ENCODE measurements at places on chromosomes 12 and 14.

GRCh38 chr12:43551279-43551970 is 578 bp downstream of the ADAMTS20 start:
- DNase-seq, result no peak

DNA sequence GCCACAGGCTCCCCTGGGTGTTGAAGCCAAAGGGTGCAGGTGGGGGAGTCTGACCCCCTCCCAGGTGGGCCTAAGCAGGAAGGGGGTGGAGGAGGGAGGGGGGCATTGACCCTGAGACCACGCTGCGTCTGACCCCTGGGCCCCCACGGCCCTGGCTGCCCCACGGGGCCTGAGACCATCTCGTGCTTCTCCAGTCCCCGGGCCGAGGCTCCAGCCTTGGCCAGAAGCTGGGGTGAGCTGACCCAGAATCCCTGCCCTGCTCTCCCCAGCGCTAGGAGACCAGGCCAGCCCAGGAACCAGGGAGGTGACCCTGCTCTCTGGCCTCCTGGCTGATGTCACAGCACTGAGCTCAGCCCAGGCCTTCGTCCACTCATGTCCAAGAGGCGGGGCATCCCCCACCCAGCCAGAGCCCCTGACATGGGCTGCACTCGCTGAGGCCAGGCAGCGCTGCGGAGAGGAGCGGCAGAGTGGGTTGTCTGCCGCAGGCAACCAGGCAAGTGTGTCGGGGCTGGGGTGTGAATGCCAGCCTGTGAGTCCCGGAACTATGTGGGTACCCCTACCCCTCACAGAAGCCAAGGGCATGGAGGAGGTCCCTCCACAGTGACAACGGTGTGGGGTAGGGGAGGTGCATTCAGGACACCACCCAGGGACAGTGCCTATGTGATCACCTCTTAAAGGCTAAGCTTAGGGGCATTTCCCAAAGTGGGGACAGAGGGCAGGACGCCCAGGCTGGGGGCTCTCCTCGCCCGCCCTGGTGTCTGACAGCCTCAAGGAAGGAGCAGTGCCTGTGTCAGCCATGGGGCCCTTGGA is 6.3 kb downstream of the TRMT61A start:
- no peak for DNase-seq

GRCh38 chr12:727321-727720 is 25.1 kb upstream of the WNK1 start:
- DNase-seq, result no peak

DNA sequence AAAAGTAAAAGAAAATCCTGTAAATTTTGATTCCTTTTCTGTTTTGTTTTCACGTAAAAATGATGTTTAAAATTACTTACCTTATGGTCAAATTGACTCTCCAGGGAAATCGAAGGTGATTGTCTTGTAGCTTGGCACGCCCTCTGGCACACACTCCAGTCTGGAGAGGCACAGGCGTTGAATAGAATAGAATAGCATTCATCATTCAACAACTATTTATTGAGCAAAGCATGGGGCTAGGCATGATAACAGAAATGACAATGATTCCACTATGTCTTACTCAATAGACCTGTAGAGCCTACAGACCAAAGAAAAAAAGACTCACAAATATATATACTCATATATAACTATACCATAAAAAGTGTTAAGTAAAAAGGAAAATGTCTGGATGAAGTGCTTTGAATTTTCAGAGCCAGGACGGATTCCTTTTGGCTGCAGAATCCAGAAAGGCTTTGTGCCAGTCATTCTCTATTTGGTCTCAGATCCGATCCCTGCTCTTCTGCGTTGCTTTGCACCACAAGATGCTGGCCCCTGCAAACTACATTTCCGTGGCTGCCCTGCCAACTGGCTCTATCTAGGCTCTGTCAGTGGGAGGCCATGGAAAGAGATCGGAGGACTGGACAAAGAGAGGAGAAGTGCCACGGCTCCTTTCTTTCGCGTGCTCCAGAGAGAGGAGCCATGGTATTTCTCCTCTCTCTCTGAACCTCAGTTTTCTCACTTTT is 231.8 kb downstream of the CRADD start:
- DNase-seq, result no peak

DNA sequence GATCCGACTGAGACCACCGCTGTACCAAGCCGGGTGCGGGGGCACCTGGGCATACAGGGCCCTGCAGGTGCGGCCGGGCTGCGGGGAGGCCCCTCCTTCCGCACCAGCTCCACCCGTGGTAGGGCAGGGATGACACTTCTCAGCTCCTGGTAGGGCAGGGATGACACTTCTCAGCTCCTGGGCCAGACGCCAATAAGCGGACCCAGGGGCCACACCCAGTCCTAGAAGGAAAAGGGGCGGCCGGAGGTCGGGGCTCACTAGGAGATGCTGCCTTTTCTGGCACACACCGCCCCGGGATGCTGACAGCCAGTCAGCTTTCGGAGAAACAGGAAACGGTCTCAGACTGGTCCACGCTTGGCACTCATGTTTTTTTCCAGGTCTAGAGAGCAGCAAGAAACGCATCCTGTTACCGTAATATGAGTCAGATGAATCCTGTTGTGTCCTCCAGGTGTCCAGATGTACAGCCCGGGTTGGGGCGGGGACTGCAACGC is 34.8 kb downstream of the NFKBIA start:
- DNase-seq, result no peak

GRCh38 chr14:92710001-92710341 is 38.5 kb downstream of the LGMN start:
- no peak for DNase-seq

DNA sequence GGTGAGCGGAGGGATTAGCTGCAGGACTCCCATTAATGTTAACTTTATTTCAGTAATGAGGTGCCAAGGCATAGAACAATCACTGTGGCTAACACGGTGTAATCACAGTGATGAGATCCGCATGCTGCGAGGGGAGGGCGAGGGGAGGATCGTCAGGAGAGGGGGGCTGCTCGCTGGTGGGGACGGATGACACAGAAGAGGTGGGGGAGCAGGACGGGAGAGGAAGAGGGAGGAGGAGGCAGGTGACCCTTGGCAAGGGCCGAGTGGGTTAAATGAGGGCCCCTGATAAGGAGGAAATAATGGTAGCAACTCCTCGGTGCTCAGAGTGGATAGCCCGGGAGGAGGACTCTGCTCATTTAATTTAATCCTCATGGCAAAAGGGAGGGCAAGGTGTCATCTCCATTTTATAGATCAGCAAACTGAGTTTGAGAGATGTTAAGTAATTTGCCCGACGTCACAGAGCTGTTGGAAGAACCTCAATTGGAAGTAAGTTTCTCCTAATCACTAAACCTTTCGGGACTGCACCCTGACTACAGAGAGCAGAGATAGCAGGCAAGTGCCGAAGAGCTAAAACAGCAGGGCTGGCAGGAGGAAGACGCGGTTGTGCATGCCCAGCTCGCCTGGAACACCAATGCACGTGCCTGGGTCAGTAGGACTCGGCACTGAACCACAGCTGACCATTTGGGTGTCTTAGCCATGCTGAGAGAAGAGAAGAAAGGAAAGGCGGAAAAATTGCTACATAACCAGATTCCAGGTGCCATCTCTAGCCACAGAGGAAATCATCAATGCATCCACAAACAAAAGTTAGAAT is 43.0 kb downstream of the SPRING1 start:
- DNase-seq, result no peak

DNA sequence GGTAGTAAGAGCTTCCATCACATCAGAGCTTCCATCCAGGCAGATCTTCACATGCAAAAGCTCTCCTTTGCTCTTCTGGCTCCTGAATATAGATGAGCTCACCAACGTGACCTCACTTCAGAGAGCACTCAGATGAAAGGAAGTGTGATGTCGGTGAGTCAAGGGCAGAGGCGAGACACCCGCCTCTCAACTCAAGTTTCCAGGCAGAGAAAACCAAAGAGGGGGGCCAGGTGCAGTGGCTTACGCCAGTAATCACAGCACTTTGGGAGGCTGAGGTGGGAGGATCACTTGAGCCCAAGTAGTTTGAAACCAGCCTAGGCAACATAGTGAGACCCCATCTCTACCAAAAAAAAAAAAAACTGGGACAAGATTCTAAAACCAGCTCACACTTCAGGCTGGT is 126.9 kb downstream of the DUSP6 start:
- no peak for DNase-seq

- DNase-seq, result no peak
Observed at GRCh38 chr12:6792522-6793201, 3.3 kb downstream of the CD4 start.

DNA sequence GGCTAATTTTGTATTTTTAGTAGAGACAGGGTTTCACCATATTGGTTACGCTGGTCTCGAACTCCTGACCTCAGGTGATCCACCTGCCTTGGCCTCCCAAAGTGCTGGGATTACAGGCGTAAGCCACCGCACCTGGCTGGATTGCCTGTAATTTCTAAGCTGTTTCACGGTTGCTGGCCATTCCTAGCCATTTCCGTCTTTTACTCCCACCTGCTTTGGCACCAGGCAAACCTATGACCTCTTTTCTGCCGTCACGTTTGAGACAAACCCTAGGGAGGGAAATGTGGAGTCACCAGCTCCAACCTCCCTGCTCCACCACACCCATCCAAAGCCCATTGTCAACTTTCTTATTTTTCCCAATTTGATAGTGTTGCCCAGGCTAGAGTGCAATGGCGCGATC is 1.2 kb downstream of the GPR132 start:
- DNase-seq, result no peak

- no peak for DNase-seq
Observed at GRCh38 chr14:96631621-96632362, 129.6 kb downstream of the PAPOLA start.

- DNase-seq, result no peak
Observed at GRCh38 chr12:95143621-95144205, 70.3 kb upstream of the NR2C1 start.

GRCh38 chr12:89959179-89959578 is 250.5 kb upstream of the ATP2B1 start:
- DNase-seq, result no peak

- no peak for DNase-seq
Observed at GRCh38 chr14:57796556-57796955, 69.3 kb downstream of the SLC35F4 start.

DNA sequence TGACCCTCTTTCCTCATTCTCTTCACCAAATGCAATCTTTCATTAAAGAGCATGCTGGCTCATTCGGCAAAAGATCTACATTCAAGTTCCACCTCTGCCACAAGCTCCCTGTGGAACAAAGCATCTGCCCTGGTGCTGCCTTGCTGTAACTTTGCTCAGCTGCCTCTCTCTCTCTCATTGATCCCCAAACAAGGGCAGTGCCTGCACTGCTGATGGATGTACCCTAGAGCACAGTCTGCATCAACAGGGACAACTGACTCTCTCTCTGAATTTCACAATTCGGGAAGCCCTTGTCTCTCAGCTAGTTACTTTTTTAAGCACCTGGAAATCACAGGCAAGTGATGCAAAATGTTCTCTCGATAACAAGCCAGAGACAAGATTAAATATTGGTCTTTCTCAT is 174.0 kb upstream of the DIO2 start:
- DNase-seq, result no peak

- no peak for DNase-seq
Observed at GRCh38 chr12:26091822-26092221, 33.0 kb downstream of the BHLHE41 start.

DNA sequence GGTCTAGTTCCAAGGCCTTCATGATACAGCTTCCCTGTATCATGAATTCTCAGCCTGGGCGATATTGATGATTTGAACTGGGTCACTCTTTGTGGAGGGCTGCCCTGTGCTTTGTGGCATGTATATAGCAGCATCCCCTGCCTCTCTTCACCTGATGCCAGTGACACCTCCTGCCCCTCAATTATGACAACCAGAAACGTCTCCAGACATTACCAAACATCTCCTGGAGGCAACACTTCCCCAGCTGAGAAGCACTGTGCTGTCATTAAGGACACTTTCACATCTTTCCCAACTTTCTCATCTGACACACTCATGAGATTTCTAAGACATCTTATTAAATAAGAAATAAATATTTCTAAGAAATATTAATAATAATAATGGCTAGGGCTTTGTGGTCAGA is 315.3 kb downstream of the BCL11B start:
- DNase-seq, result no peak

DNA sequence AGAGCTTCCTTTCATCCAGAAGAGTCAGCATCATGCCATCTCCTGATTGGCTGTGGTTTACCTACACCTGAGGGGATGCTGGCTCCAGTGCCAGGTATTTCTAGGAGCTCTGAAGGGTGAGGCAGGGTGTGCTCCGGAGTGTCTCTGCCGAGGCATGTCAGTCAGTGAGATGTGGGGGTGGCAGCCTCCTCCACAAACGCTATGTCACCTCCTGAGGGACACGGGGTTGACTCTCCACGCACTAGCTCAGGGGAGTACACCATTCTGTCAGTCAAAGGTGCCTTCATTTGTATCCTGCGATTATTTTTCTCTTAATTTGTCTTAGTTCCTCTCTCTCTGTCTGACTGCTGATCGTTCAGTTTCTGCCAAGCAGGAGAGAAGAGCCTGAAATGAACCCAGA is 604.5 kb downstream of the VRK1 start:
- DNase-seq, result peak; percentile 19

DNA sequence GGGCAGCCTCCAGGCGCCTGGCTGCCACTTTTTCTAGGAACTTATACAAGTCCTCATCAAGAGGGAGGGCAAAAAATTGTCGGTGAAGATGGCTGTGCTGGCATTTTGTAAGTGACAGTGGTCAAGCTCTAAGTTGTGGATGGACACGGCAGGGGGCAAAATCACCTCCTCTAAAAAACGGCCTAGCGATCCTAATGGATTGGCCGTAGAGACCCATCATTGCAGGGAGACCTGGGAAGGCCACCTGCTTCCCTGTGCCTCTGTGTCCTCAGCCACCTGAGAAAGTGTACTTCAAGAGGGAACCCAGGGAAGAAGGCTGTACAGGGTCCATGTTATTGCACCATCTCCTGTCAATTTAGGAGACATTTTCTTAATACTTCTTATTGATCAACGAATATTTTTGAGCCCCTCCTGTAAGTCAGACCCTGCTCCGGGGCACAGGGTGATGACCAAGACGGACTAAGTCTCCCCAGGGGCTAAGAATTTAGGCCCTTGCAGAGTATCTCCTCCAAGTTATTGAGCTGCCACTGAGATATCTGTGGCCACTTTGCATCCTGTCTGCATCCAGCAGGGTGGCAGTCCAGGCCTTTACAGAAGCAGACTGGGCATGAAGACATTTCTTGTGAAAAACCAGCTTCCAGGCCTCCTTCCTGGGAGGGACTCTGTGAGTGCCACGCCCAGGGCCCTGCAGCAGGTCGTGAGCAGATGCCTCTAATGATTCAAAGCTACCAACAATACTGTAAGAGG is 40.5 kb downstream of the PSMA6 start:
- DNase-seq, result no peak

GRCh38 chr12:19739195-19739776 is 300.0 kb downstream of the AEBP2 start:
- peak; percentile 11 for DNase-seq

- no peak for DNase-seq
Observed at GRCh38 chr14:75252254-75252837, 26.3 kb upstream of the FOS start.

DNA sequence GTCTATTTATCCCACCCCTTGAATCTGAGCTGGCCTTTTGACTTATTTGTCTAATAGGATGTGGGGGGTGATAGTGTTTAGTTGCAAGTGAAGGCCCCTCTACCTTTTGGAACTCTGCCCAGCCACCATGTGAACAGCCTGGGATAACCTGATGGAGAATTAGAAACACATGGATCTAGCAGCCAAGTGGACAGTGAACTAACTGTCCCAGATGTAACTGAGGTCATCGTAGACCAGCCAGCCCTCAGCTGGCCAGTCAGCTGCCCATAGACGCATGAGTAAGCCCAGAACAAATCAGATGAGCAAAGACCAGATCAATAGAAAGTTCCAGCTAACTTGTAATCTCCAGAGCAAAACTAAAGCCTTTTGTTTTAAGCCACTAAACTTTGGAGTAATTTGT is 19.0 kb downstream of the KLRB1 start:
- DNase-seq, result no peak

GRCh38 chr14:29798811-29799210 is 128.8 kb downstream of the PRKD1 start:
- no peak for DNase-seq

- no peak for DNase-seq
Observed at GRCh38 chr12:24695657-24696329, 253.1 kb downstream of the BCAT1 start.

All from nucleus accumbens (tissue), 56 donors.